Type B pancreatic cell (in vitro differentiated cells): ENCODE measurements at places on chromosomes 3 and 15.

DNA sequence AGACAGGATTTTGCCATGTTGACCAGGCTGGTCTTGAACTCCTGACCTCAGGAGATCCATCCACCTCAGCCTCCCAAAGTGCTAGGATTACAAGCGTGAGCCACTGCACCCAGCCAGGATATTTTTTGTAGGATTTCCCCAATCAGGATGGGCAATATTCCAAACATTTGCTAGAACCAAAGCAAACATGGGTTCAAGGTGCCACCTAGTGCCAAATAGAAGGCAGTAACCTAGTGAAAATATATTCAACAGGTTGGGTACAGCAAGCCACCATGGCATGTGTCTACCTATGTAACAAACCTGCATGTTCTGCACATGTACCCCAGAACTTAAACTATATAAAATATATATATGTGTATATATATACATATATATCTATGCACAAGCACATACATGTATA, 185.9 kb upstream of the CADM2 start:
- no peak for DNase-seq

DNA sequence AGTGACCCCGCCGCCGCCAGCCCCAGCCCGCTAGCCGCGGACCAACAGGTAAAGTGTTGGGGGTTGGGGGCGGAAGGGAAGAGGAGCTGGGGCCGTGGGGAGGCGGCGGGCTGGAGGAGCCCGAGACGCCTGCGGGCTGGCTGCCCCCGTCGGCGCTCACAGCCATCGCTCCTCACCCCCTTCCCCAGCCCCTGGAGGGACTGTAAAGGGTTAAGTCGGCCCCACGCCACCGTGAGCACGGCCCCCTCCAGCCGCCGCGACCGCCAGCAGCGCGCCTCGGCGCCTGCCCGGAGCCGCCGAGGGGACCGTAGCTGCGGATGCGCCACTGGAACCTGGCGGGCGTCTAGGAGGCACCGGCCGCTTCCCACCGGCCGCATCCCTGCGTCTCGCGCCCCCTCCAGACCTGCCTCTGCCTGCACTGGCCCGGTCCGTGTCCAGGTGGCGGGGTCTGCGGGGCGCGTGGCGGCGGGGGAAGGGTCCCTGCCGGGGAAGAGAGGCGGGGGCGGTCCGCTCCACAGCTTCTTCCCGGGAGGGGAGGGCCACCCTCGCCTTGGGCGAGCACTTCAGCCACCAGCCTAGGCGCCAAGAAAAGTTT, 522 bp downstream of the MED12L start:
- peak; percentile 77 for DNase-seq

GRCh38 chr15:31758126-31758525, 272.2 kb upstream of the CHRNA7 start:
- no peak for DNase-seq

DNA sequence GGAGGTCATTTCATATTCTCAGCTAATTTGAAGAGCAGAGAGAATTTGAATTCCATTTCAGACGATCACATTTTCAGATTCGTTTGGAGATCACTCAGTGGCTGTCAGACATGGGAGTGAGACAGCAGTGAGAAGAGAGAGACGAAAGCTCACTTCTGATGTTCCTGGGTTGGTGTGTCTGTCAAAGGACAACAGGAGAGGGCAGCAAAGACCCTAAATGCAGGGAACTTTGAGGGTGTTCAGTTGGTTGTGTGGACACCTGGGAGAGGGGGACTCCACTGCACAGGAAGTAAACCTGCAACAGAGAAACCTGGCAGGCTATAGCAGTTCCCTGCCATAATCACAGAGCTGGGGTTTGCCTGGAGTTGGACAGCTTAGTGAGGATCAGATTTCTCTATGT, 675.1 kb downstream of the SQOR start:
- DNase-seq = no peak

GRCh38 chr3:63096248-63097058, 181.7 kb upstream of the SYNPR start:
- no peak for DNase-seq

- peak; percentile 63 for DNase-seq
These were observed 10.5 kb downstream of the ISG20 start for GRCh38 chr15:88649286-88649733.

DNA sequence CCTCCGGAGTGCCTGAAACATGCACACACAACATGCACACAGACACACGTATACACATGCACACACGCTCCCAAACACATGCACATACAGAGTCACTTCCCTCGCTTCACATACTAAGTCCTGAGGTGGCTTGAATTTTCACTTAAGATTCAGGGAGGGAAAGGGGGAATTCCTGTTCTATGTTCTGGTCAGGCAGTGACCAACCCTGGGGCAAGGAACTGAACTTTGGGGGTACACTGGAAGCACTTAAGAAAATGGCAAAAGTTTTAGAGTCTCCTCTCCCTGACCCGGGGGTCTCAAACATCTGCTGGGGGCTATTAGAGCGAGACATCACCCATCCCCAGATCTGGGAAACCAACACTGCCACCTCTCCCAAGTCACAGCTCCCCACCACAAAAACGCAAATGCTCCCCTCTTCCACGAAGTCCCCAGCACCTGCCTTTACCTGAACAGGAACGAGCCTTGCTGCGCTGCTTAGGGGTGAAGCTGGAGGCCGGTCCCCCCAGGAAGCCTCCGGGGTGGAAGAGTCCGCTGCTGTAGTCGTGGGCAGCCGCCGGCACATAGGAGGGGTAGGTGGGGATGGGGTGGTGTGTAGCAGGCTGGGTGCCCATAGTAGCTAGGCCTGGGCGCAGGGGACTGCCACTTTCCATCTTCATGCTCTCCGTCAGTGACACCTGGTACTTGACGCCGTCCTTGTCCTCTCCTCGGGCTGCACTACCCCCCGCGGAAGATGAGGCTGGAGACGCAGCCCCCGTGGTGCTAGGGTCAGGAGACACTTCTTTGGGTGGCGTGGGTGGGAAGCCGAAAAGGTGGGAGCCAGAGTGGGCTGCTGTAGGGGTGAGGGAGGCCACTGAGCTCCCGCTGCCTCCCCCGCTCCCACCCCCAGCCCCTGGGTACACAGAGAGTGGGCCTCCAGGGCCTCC, 7.5 kb downstream of the GATA2 start:
- DNase-seq = no peak

DNA sequence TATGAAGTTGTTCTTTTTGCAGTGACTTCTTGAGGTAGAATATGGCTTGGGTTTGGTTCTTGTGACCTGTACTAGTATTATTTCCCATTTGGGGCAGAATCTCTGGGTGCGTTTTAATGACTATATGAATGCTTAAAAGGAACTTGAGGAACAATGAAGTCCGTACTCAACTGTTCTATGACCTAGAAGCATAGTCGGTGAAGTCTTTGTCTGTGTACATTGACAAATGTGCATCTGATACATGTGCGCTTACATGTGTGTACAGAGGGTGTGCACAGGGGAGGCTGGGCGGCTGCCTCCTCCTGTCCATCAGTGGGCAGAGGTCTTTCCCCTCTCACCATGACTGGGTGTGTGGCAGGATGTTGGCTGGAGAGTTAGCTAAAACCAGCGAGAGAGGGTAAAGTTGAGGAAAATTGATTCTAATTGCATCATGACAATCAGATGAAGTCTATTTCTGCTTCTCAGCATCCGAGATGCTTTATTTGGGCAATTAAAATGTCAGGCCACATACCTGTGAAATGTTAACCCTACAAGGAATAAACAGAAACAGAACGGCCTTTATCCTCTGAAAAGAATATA, 1.0 kb upstream of the NR2F2 start:
- DNase-seq = no peak

DNA sequence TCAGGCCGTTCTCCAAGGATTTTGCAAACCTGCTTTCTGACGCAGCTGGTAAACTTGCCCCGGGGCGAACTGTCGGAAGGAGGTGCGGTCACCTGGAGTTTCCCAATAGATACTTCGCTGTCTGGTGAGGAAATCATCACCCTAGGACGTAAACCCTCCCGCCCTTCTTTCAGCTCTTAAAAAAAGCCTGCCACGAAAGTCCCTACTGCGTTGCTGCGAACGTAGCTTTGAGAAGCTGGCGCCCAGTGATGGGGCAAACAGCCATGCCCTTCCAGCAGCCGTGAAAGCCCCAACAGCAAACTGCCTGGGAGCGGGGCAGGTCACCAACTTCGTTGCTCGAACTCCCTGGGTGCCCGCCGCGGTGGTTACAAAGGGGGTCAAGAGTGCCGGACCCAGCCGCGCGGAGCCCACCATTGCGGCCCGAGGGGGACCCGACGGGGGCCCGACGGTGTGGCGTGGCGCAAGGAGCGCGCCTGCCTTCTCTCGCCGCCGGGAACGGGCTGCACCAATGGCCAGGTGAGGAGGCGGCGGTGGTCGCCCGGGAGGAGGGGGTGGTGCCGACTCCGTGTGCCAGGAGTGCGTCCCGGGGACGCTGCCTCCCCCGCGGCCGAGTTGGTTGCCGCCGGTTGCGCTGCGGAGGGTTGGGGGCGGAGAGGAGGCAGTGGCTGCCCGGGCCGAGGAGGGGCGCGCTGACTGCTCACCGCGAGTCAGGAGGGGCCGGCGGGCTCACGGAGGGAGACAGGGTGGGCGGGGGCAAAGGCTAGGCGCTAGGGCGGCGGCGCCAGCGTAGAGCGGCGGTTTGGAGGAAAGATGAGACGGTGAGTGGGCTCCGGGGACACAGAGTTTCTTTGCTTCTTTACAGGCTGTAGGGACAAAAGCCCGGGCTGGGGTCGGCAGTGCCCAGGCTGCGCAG, at the start of gene PHLDB2:
Gene PHLDB2 (plus strand): TSS at position 205 of the 913 bp plus-strand sequence. CDS start 24,813 bp downstream, outside the sequence.
- DNase-seq = peak; percentile 87

DNA sequence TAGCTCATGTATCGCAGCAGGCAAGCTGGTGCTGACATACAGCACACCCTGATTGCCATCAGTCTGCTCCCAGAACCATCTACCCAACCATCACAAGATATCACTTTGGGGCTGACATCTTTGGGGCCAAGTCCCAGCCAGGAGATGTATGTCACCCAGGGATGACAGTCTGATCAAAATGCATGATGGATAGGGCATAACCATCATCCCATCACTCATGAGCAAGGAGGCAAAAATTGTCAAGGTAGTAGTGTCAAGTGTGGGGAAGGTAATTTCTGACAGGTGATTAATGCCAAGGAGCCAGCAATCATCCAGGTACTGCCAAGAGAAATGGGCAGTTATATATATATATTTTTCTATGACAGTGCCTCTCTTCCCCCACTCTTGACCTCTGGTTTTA, 277.4 kb downstream of the WDR72 start:
- DNase-seq = no peak

GRCh38 chr3:37963635-37964034, 27.0 kb upstream of the VILL start:
- no peak for DNase-seq

DNA sequence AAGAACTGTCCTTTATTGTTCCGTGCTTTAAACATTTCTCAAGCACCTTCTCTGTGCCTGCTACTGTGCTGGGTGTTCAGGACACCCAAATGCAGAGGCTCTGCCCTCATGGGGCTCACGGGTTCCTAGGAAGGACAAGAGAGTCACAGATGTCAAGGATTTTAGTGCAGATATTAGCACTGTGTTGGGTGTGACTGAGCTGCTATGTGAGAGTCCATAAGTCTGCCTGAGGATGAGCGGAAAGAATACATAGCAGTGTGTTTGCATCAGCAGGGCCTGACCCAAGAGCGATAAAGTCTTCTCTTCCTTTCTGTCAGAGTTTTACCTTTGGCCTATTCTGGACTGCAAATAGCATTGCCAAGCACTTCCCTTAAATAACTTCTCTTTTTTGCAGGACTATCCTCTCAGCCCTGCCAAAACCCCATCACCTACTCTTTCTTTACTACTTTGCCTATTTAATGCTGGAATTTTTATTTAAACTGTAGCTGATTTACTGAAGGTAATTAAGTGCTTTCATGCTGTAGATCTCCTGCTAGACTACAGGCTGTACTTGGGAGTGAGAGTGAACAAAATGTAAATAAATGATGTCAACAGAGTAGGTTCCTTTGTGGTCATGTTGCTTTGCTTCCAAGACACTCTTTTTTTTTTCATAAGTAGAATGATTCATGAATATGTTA, 459.4 kb upstream of the TPRG1 start:
- DNase-seq = no peak

GRCh38 chr3:193563426-193563825, 8.7 kb upstream of the ATP13A4 start:
- no peak for DNase-seq
